ENCODE measurements at places on chromosomes 1 and 21.
A peak's percentile ranks its signal among the peaks of the same experiment; 100 is the strongest.

GRCh38 chr1:62100442-62100841 lies 94.2 kb upstream of the L1TD1 start:
- DNase-seq, result no peak

GRCh38 chr1:42379794-42380585 lies 602 bp upstream of the RIMKLA start:
- peak; percentile 33 for DNase-seq

DNA sequence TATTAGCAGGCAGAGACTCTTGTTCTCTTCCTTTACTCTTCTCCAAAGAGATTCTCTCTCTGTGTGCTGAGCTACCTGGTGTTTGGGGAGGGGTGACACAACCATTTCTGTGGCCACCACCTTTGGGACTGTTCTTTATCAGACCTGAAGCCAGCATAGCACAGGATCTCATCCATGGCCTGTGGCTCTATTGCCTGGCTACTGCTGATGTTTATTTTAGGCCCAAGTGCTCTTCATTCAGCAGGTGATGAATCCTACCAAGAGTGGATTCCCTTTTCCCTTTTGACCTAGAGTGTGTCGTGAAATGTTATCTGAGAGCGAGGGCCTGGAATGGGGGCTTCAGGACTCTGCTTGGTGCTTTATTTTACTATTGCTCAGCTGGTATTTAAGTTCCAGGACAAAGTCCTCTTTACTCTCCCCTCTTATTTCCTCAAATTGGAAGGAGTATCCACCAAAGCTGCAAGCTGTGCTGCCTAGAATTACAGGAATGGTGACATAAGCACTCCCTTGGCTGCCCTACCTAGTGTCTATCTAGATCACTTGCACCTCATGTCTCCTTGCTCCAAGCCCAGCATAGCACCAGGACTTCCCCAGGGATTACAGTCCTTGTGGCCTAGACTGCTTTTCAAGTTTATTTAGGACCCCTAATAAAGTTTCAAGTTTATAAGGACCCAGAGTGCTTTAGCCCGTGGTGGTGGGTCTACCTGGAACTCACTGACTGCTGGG lies 94.7 kb upstream of the GPR52 start:
- no peak for DNase-seq

DNA sequence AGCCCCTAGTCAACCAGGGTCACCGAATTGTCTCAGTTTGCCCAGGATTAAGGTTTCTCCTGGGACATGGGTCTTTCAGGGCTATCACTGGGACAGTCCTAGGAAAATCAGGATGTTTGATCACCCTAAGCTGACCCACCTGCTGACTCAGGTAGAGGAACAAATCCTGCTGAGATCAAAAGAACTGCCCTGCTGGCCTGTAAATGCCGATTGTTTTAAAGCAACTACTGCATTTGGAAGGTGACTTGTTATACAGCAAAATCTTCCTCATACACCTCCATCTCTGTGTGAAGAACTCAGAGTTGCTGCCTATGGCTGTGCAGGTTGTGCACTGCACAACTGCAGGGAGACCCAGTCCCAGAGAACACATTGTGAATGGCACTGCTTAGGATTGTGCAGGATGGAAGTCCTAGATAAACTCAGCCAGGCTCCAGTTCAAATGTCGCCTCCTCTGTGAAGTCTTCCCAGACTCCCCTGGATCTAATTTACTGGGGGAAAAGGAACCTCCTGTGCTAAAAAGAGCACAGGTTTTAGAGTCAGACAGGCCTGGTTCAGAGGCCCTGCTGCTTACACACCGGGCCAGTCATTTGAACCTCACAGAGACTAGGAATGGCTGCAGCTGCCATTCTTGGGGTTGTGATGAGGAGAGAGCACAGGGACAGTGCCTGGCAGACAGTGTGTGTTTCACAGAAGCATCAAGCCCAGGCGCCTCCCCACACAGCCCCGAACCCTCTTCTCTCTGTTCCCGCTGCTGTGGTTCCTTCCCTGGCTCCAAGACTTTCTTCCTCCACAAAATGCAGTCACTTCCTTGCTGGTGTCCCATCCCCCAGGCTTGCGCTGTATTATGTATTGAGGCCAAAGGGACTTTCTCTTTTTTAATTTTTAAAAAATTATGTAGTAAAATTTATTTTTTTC lies 23.2 kb upstream of the LRP8 start:
- DNase-seq, result no peak

- DNase-seq, result no peak
These were observed 211.0 kb downstream of the PDE4B start for GRCh38 chr1:66003690-66004089.

GRCh38 chr1:32247983-32248889 lies 1.2 kb downstream of the FAM167B start:
- DNase-seq, result peak; percentile 77

DNA sequence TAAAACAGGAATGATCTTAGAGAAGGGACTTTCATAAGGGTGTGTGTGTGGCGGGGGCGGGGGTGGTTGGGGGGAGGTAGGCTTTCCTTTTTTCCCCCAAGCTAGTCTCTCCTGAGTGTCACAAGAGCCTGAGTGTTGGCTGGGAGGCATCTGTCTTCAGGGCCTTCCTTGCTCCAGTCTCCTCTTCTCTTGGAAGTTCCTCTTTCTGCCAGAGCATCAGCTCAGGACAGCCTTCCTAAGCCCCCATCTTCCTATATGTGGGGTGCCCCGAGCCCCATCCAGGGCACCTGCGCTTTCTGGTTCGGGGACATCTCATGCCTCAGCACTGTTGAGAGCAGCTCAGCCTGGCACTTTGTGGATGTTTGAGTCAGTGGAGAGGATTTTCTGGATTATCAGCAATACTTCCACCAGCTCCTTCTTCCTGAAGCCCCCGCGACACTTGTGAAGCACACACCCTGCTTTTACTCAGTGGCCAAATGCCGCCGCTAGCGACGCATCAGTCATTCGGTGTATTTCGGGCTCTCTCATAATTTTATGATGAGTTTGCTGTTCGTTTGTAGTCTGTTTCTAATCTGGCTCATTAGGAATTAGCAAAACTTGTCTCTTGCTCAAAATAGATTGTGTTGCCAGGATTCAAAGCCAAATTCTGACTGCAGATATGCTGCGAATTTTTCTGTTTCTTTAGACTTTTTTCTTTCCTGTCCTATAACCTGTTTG lies 61.7 kb downstream of the GALNT2 start:
- no peak for DNase-seq

GRCh38 chr21:37039411-37040075 lies 33.0 kb downstream of the RIPPLY3 start:
- no peak for DNase-seq

DNA sequence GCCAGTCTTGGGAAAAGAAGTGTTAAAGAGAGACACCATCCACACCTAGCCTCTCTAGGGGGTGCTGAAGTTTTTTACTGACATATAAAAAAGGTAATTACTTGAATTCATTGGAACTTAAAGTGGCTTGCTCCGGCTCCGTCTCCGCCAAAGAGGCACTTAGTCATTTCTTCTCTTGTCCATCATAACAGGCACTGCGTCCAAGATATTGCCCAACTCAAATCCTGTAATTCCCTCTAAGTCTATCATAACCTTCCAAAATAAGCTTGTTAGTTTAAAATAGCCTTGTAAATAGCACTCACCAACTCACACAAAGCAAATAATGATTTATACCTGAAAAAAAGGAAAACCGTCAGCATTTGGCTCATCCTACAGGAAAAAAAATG lies 160.5 kb downstream of the ZBTB18 start:
- peak; percentile 56 for DNase-seq

- DNase-seq, result peak; percentile 45
These were observed 25.5 kb downstream of the ADAMTS5 start for GRCh38 chr21:26941421-26941820.

DNA sequence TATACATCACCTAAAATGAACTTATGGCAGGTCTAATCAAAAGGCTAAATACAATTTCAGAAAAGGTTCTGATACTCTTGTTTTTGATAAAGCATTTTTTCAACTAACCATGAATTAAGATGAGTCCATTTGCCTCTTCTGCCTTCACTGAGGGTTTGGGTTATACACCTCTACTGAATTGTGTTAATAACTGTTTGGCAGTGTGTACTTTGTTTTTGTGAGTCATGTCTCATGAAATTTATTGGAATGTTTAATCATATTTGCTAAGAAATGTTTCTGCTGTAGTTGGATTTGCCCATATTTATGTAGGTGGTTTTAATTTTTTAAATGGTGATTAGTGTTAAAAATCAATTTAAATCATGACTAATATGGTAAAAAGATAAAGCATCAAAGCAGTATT lies 190.5 kb downstream of the HS2ST1 start:
- no peak for DNase-seq

GRCh38 chr1:99207216-99207615 lies 57.1 kb upstream of the PLPPR4 start:
- no peak for DNase-seq

GRCh38 chr1:2259668-2260402 lies 31.7 kb downstream of the SKI start:
- DNase-seq, result no peak

DNA sequence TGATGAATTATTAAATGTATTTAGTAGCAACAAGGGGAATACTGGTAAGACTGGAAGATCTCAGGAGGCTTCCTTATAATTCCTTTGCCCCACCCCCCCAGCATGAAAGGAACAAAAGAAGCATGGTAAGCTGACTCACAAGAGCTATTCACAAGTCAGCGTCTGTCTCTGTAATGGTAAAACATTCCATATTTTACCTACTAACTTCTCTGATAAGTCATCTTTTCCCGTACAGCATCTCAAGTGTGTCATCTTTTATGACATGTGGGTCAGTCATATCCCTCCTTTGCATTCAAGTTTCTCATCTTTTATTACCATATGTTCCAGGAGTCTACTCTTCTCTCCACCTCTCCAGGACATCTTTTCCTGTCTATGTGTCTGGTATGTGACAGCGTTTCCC lies 241.3 kb downstream of the PLA2G4A start:
- peak; percentile 9 for DNase-seq

- no peak for DNase-seq
These were observed 43.3 kb downstream of the S100B start for GRCh38 chr21:46561445-46562090.

DNA sequence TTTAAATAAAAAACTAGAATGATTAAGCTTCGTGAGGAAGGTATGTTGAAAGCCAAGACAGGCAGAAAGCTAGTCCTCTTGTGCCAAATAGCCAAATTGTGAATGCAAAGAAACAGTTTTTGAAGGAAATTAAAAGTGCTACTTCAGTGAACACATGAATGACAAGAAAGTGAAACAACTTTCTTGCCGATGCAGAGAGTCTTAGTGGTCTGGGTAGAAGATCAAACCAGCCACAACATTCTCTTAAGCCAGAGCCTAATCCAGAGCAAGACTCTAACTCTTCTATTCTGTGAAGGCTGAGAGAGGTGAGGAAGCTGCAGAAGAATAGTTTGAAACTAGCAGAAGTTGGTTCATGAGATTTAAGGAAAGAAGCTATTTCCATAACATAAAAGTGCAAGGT lies 63.2 kb downstream of the TTC3 start:
- no peak for DNase-seq

GRCh38 chr1:30682396-30683275 lies 40.7 kb downstream of the MATN1 start:
- no peak for DNase-seq

GRCh38 chr1:206847337-206847834 lies 18.0 kb upstream of the IL20 start:
- DNase-seq, result no peak

DNA sequence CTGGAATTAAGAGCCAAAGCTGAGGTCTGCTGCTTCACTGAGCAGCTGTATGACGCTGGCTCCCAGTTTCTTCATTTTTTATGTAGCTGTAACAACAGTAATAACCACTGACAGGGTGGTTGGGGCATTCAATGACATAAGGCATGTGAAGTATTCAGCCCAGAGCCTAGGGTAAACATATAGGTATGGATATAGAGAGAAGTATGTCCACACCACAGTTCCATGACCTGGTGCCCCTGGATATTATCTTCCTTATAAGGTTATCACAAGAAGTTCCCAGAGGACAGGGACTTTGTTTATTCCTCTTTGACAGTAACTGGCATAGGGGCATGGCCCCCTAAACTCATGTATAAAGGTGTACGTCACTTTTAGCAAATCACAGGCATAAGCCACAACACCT lies 14.7 kb downstream of the RAB42 start:
- DNase-seq, result no peak

GRCh38 chr1:230456478-230456877 lies 30.3 kb upstream of the PGBD5 start:
- DNase-seq, result no peak

GRCh38 chr21:37654596-37654995 lies 261.7 kb downstream of the KCNJ6 start:
- no peak for DNase-seq

DNA sequence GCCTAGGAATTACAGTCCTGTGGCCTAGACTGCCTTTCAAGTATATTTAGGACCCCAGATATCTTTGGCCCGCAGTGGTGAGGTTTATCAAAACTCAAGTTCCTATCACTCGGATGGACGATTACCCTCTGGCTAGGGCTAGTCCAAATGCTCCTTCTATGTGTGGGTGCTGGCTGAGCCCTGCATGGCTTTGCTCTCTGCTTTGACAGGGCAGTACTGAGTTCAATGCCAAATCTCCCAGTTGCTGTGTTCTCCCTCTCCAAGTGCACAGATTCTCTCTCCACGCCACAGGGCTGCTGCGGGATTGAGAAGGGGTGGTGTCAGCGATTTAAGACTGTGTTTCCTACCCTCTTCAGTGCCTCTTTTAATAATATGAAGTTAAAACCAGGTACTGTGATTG lies 97.0 kb downstream of the LHX4 start:
- no peak for DNase-seq

GRCh38 chr1:113534130-113534817 lies 144.0 kb downstream of the MAGI3 start:
- peak; percentile 52 for DNase-seq

- DNase-seq, result no peak
These were observed 2.0 kb downstream of the ZDHHC18 start for GRCh38 chr1:26828411-26828991.

- DNase-seq, result no peak
These were observed 14.0 kb upstream of the SLC41A1 start for GRCh38 chr1:205826995-205827394.

DNA sequence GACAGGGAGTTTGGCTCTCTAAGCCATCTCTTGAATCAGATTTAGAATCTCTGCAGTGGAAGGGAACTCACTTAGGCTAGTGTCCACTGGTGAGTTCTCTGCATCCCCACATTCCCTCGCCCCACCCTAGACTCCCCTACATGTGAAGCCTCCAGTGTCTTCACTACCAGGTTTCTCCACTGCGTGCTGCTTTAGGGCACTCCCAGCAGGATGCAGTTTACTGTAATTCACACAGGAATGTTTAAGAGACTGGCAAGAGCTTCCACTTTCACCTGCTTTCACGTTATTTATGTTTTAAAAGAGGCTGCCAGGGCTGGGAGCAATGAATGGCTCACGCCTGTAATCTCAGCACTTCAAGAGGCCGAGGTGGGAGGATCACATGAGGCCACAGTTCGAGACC lies 60.2 kb downstream of the KAZN start:
- no peak for DNase-seq

GRCh38 chr1:46667782-46668760 lies at the start of gene ATPAF1:
Gene ATPAF1 (minus strand): TSS chr1:46668364. CDS start chr1:46668322, 42 bp downstream.
- peak; percentile 75 for DNase-seq
